Heart left ventricle (tissue), 16 donors: ENCODE measurements at places on chromosomes 1 and 21.

DNA sequence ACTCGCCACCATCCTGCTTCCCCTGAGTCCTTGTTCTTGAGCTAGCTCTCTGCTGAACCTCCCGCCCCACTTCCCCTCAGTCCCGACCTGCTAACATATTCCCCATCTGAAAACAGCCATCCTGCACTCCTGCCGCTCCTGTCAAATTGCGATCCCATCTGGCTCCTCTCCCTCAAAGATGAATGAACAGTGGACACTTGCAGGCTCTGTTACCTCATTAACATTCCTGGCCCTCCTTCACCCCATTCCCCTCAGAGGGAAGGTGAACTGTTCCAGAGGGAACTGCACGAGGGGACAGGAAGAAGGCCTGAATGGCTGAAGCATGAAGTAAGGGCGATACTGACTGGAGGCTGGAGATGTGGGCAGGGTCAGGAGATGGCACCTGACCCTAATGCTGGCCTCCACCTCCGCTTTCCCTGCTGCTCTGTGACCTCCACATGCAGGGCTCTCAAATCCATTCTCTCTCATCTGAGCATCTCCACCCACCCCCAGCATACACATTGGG lies 7.4 kb upstream of the CELSR2 start:
- H3K4me1 ChIP-seq = peaks cover 12% of the 10 kb centered on the region
- H3K27ac ChIP-seq = no peak overlapping the region
- H3K27me3 ChIP-seq = no peaks in the 10 kb centered on the region
- H3K36me3 ChIP-seq = peaks cover 26% of the 10 kb centered on the region

GRCh38 chr1:182279724-182280503 lies 111.7 kb downstream of the GLUL start:
- H3K4me3 ChIP-seq = no peak overlapping the region
- DNase-seq = no peak
- H3K4me1 ChIP-seq = peaks cover 7% of the 10 kb centered on the region
- no peak overlapping the region for H3K27ac ChIP-seq
- no peaks in the 10 kb centered on the region for H3K27me3 ChIP-seq
- H3K36me3 ChIP-seq = no peaks in the 10 kb centered on the region

- DNase-seq = no peak
- H3K4me3 ChIP-seq = no peak overlapping the region
- H3K27me3 ChIP-seq = no peaks in the 10 kb centered on the region
- H3K36me3 ChIP-seq = peaks cover 12% of the 10 kb centered on the region
Observed at GRCh38 chr1:231803353-231803752, 176.8 kb downstream of the DISC1 start.

- H3K4me3 ChIP-seq = no peak overlapping the region
- H3K27me3 ChIP-seq = no peaks in the 10 kb centered on the region
- no peaks in the 10 kb centered on the region for H3K36me3 ChIP-seq
- H3K4me1 ChIP-seq = no peaks in the 10 kb centered on the region
Observed at GRCh38 chr1:185996211-185996610, 262.0 kb downstream of the HMCN1 start.

DNA sequence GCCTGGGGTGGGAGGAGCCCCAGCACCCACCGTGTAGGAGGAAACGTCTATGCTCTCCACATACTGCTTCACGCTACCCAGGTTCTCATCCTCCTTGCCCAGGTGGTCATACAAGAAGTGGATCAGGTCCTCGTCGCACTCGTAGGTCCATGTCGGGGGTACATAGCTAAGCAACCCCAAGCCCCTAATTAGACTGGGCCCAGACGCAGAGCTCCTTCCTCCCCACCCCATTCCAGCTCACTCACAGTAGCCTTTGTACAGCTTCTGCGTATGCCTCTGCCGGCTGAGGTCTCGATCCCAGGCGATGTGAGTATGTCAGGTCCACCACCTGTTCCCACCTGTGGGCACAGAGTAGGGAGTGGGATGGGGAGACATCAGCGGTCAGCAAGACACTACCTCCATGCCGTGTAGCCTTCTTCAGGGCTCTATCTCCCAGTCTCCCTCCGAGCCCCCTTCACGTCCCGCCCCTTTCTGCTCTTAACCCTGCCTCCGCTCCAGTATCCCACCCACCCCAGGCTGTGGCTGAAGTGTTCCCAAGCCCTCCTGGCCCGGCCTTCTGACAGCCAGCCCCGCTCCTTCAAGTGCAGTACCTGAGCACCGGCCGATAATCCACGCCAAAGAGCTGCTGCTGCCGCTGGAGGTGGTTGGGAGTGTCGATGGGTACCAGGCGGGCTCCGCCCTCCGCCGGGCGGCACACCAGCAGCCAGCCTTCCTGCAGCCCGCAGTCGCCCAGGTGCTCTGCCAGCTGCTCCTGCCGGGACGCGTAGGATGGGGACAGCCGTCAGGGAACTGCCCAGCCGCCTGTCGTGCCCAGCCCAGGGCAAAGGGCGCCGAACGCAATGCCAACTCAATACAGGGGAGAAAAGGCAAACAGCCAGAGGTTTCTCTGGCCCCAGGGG lies 919 bp downstream of the HECTD3 start:
- no peak for DNase-seq
- H3K27me3 ChIP-seq = no peaks in the 10 kb centered on the region
- peaks cover 44% of the 10 kb centered on the region for H3K4me1 ChIP-seq
- peaks cover 63% of the 10 kb centered on the region for H3K36me3 ChIP-seq
- H3K27ac ChIP-seq = peak overlapping the region; percentile 87

DNA sequence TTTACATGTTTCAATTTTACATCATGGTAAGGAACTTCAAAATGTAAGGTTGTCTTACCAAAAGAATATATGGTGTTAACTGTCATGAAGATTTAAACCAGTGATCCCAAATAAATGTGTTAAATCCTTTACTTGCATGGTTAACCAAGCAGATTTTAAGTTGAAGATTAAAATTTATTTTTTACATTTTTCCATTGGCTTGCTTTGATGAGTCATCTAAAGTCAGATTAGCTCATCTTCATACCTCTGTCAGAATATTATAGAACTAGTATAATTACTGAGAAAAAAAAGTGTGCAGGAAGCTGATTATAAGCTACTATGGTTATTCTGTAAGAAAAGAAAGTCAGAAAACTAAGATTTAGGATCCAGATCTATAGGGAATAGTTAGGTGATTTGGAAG lies 95.3 kb upstream of the DPH5 start:
- H3K27ac ChIP-seq = no peak overlapping the region
- no peaks in the 10 kb centered on the region for H3K36me3 ChIP-seq
- no peak overlapping the region for H3K4me3 ChIP-seq

- DNase-seq = no peak
- no peaks in the 10 kb centered on the region for H3K4me1 ChIP-seq
- no peaks in the 10 kb centered on the region for H3K36me3 ChIP-seq
- H3K27ac ChIP-seq = no peak overlapping the region
Observed at GRCh38 chr1:240712014-240712731, 100.2 kb upstream of the GREM2 start.

DNA sequence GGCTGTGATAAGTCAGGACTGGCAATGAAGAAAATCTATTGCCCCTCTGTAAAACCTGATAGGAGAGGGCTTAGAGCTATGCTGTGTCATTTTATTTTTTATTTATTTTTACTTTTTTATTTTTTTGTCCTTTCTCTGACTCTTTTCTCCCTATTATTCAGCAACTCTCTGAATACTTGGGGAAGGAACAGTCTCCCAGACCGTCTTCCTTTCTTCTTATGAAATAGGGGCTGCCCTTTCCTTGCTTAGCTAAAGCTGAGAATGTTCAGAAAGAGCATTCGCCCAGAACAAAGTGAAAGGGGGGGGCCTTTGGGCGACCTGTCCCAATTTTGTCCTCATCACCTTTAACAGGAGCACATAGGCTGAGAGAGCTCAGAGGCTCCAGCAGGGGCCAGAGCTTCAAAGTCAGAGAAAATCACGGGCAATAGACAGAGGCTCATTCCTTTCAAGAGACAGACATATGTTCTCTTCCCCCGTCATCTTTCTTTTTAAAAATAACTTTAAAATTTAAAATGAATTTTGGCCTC lies 80.9 kb downstream of the RNF220 start:
- H3K36me3 ChIP-seq = no peaks in the 10 kb centered on the region
- peaks cover 22% of the 10 kb centered on the region for H3K4me1 ChIP-seq
- H3K4me3 ChIP-seq = no peak overlapping the region
- no peak overlapping the region for H3K27ac ChIP-seq

DNA sequence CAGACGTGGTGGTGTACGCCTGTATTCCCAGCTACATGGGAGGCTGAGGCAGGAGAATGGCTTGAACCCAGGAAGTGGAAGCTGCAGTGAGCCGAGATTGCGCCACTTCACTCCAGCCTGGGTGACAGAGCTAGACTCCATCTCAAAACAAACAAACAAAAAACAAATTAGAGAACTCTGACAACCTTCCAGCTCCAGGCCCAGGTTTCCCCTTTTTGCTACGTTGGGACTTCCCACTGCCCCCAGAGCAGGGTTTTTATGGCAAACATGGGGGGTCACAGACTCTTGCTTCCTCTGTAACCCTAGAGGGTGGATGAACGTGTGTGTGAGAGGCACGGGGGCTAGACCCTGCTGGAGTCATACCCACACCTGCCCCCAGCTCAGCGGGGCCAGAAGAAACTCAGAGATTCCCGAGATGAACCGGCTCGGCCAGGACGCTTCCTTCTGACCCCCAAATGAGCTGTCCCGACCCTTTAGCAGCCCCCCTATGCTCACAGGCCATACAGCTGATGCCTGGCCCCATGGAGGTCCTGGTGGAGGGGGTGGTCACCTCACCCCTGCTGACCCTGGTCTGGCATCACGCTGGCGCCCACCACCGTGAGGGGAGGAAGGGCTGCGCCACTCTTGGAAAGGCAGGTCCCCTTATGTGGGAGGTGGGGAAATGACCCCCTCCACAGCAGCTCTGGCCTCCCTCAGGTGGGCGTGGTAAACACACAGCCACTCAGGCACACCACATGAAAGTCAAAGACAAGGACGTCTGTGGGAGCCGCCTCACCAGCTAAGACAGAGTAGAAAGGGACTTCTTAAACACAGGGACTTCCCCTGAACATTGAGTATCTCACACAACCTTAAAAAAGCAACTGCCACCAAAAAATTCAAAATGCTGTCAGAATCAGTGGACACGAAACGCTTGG lies 7.1 kb downstream of the GPR157 start:
- no peaks in the 10 kb centered on the region for H3K36me3 ChIP-seq
- peak overlapping the region; percentile 58 for H3K27ac ChIP-seq
- H3K4me3 ChIP-seq = no peak overlapping the region
- H3K27me3 ChIP-seq = no peaks in the 10 kb centered on the region
- peaks cover 13% of the 10 kb centered on the region for H3K4me1 ChIP-seq

- no peak overlapping the region for H3K27ac ChIP-seq
- DNase-seq = no peak
- peaks cover 21% of the 10 kb centered on the region for H3K4me1 ChIP-seq
- H3K27me3 ChIP-seq = peaks cover 13% of the 10 kb centered on the region
- no peak overlapping the region for H3K4me3 ChIP-seq
Observed at GRCh38 chr21:31875496-31876015, 2.7 kb downstream of the HUNK start.

GRCh38 chr1:241391926-241392710 lies 35.1 kb upstream of the RGS7 start:
- no peaks in the 10 kb centered on the region for H3K36me3 ChIP-seq
- H3K27me3 ChIP-seq = no peaks in the 10 kb centered on the region
- no peak overlapping the region for H3K4me3 ChIP-seq
- no peaks in the 10 kb centered on the region for H3K4me1 ChIP-seq

- peak overlapping the region; percentile 54 for H3K4me3 ChIP-seq
- no peaks in the 10 kb centered on the region for H3K36me3 ChIP-seq
- H3K27ac ChIP-seq = peak overlapping the region; percentile 89
- DNase-seq = peak; percentile 87
- H3K4me1 ChIP-seq = no peaks in the 10 kb centered on the region
Observed at GRCh38 chr21:16419188-16419921, 689.6 kb downstream of the USP25 start.

- H3K4me3 ChIP-seq = no peak overlapping the region
- H3K27me3 ChIP-seq = no peaks in the 10 kb centered on the region
- H3K36me3 ChIP-seq = no peaks in the 10 kb centered on the region
- H3K4me1 ChIP-seq = no peaks in the 10 kb centered on the region
Observed at GRCh38 chr1:215669806-215670491, 102.8 kb downstream of the KCTD3 start.

DNA sequence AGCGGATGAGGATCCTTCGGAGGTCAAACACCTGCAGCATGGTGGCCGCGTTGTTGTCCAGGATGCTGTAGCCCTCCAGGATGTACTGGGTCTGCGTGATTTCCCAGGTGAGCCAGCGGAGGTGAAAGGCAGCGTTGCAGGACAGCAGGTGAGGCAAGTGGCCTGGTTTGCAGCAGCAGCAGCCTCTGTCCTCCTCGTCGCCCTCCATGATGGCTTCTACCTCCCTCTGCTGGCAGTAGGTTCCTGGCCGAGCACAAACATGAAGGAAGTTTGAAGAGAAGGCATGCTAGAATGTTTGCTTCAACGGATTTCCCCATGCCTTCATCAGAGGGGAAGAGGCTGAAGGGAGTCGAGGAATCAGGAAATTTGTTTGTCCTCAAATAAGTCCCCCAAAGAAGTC lies 74.7 kb downstream of the NTPCR start:
- H3K4me3 ChIP-seq = no peak overlapping the region
- no peak overlapping the region for H3K27ac ChIP-seq
- H3K27me3 ChIP-seq = no peaks in the 10 kb centered on the region

DNA sequence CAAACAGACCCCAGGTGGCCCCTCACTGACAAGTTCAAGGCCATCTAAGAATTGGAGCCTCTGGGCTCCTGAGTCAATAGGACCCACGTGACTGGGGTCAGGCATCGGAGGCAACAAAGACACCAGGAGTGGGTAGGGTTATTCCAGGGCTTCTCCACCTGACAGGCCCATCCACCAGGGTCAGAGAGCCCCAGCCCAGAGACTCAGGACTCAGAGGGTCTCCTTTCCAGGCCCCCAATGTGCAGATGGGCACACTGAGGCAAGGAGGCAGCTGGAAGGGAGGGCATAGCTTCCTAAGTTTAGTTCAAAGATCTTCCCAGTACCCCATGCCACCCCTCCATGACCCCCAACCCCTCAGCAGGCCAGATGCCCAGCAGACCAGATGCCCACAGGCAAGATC lies 388.6 kb downstream of the MATN1 start:
- H3K4me1 ChIP-seq = no peaks in the 10 kb centered on the region
- DNase-seq = no peak
- no peaks in the 10 kb centered on the region for H3K36me3 ChIP-seq
- no peak overlapping the region for H3K27ac ChIP-seq

GRCh38 chr1:54439550-54440223 lies 33.5 kb upstream of the SSBP3 start:
- no peaks in the 10 kb centered on the region for H3K4me1 ChIP-seq
- no peak for DNase-seq
- H3K27ac ChIP-seq = no peak overlapping the region

DNA sequence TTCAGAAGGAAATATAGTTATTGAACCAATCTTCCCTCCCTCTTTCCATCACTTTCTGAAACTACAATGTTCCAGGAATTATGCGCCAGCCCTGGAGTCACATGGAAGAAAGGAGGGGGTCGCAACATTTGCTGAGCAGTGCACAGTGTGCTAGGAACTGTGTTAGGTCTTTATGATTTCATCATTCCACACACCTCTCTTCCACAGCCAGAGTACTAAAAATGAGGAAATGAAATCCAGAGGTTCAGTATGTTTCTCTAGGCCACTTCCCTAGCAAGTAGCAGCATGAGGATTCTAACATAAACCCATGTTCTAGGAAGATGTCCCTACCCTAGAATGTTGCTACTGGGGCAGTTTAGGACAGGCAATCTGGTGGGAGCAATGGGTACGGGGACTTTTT lies 158.1 kb downstream of the SLC45A1 start:
- no peak overlapping the region for H3K27ac ChIP-seq
- peaks cover 5% of the 10 kb centered on the region for H3K4me1 ChIP-seq
- H3K36me3 ChIP-seq = no peaks in the 10 kb centered on the region

- H3K27me3 ChIP-seq = no peaks in the 10 kb centered on the region
Observed at GRCh38 chr1:100597061-100597741, 59.3 kb downstream of the GPR88 start.
